ENCODE measurements at places on chromosomes 6 and 20. TPM values are rescaled to one million over a fixed set of nuclear protein-coding genes. Genes with fewer than 3 reads are reported as not detected.

TAGAP gene
- total RNA-seq, result not detected

CHRNA4 gene
- not detected for total RNA-seq

FGD2 gene
- total RNA-seq, result not detected

PXMP4 gene
- total RNA-seq, result 4.7 TPM

ATAT1 gene
- total RNA-seq, result 4.1 TPM

All from subcutaneous preadipocyte (primary cell).